Glomerular endothelial cell (primary cell): ENCODE measurements at places on chromosomes 4 and X. TPM values are rescaled to one million over a fixed set of nuclear protein-coding genes. Genes with fewer than 3 reads are reported as not detected.

DNA sequence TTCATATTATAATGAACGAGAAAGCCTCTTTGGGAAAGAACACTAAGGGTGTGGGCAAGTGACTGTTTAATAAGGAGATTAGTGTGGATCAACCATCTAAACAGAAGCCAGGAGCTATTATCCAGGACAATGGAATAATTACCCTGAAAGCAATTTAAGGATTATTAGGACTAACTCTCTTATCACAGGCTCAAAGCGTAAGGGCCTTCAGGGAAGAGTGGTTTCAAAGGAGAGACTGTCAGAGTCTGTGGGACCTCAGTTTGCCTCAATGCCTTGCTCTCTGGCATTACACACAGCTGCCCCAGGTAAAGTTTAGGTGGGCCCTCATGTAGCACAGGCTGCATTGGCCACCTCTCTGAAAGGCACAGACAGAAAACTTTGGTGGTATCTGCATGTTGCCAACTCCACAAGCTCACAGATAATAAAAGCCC lies 717.2 kb upstream of the ADGRL3 start:
- no peak for DNase-seq

- no peak for DNase-seq
These were observed 29.7 kb downstream of the OFD1 start for GRCh38 chrX:13764281-13764680.

GRCh38 chr4:116878280-116878679 lies 207.1 kb downstream of the TRAM1L1 start:
- no peak for DNase-seq

- no peak for DNase-seq
These were observed 755.6 kb downstream of the DMD start for GRCh38 chrX:32455704-32456103.

DNA sequence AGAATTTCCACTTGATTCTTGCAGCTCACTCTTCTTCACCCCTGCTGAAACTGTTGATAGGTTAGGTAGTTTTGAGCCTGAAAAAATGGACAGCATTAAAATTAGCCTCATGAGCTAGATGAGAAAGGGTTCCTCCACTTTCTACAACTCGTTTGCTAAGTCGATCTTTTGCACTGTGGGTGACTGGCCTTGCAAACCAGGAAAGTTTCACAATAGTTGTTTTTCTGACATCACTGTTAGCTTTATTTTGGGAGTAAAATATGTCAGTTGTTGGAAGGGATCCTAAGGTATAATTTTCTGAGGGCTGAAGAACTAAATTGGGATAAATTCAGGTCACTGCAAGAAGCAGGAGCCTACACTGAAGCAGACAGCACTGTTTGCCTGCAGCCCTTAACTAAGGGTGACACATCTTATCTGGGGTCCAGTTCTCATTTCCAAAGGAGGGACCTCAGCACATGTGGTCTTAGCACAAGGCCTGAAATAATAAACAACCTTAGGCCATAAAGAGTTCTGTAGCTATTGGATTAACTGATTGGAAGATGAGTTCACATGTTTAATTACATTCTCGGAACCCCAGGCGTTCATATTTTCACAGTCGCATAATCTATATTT lies 29.1 kb downstream of the ANAPC4 start:
- no peak for DNase-seq

DNA sequence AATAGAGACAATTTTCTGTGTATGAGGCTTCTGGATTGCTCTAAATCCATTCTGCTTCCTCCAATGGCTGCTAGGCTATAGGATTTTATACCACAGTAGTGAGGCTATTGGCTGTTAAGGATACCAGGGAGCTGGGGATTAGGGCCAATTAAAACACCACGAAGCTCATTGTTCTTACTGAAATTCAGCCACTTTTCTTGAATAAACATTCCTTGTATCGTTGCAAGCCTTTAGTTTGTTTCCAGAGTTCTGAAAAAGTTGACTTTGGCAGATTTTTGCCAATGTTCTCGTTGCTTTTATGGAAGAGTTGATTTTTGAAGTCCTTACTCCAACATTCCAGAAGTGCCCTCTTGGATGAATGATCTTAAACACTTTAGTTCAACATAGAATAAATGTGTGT lies 238.4 kb upstream of the TEX13A start:
- no peak for DNase-seq

DNA sequence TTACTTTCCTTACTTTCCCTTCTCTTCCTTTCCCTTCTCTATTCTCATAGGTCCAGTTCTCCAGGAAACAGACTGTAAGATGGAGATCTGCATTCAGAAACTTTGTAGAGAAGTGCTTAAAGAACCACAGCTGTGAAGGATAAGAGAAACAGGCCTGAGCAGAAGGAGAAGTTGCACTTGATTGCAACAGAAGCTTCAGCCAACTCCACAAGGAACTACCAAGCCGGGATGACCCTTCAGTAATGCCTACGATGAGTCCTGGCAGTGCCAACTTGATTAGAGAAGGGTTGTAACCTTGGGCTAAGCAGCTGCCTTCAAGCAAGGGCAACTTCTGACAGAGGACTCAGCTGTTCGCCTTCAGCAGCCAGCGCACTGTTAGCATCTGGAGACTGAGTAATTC lies 413.3 kb upstream of the RASGEF1B start:
- no peak for DNase-seq

STARD8 gene
- total RNA-seq, result 7.5 and 12.7 TPM in 2 replicates

AKAP14 gene
- not detected in 2 replicates for total RNA-seq

NKX1-1 gene
- not detected in 2 replicates for total RNA-seq

FGF2 gene
- total RNA-seq, result 3.0 and 4.9 TPM in 2 replicates
